ENCODE measurements at places on chromosomes 11 and 22.

DNA sequence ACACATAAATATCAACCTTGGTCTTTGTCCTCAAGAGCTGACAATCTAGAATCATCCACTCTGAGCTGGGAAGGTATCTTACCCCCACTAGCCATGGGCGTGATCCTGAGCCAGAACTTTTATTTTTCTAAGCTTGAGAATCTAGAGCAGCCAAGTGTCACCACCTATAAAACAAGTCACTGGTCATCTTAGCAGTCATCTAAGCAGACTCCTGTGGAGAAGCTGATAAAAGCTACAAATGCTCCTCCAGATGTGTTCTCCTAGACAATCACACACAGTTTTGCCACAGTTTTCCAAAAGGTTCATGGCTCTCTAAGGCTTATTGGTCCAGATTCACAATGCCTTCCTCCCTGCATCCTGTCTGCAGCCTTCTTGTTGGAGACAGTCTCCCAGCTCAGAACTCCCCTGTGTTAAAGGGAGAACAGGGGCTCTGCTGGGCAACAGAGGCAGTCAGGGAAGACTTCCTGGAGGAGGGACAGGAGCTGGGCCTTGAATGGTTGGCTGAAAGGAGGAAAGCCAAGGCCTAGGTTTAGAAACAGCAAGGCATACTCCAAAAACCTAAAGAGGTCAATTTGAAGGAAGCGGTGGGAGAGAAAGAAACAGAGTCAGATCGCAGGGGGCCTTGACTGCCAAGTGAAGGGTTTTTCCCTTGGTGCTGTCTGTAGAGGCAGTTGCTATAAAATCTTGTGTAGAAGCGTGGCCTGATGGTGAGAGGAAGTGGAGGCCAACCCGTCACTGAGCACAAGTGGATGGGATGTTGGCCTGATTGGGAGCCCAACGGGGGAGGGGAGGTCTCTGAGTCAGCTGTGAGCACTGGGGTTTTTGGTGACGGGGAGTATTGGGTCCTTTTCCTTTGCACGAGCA is 42.0 kb downstream of the ALX4 start:
- DNase-seq, result no peak

DNA sequence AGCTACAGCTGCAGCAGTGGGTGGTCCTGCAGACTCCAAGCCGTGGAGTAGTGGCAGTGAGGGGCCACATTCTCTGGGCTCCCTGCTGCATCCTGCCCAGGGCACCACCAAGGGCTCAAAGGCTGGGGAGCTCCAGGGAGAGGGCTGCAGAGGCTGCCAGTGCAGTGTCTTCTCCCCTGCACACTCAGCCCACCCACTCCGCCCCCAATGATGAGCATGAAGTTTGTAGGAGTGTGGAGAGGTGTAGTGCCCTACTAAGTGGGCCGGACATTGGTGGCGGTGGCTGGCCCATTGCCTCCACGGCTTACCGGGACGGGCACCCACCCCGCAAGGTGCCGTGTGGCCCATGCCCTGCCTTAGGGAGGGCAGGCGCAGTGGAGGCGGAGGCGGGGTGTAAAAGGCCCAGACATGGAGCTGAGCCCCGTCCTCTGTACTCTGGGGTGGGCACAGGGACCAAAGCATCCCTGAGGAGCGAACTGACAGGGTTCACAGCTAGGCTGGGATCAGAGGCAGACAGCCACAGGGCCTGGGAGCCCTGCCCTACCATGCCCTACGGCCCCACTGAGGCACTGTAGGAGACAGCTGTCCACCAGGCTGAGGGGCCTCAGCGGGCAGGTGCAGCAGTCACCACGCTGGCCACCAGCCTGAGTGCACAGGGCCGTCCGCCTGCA is 18.9 kb downstream of the ARVCF start:
- no peak for DNase-seq

- DNase-seq, result no peak
These were observed 67.9 kb downstream of the DCUN1D5 start for GRCh38 chr11:103024086-103024485.

DNA sequence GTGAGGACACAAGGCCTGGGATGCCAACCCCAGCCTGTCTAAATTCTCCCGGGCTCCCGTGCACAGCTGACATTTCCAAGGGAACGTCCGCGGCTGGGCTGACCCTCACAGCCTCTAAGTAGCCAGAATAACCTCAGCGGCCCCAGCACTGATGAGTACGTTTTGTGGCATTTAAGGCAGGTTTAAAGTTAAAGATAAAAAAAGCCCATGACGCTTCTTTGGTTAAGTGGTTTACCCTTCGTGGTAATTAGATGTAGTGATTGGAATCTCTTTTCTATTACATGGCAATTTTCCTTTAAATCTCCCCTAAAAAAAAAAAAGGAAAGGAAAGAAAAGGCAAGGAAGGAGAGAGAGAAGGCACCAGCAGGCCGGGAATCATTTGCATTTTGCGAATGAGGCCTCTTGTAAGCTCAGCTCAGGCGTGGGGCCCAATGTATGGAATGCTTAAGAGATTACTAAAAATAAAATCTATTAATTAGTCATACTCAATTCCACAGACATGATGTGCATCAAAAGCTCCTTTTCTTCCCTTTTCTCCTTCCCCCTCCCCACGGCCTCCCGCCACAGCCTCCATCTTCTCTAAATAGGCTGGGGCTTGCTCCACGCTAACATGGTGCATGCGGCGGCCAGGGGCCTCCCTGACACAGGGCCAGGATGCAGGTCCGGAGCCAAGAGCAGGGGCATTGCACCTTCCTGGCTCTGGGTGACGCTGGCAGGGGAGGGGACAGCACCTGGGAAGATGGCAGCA is 44.1 kb downstream of the MACROD1 start:
- no peak for DNase-seq

DNA sequence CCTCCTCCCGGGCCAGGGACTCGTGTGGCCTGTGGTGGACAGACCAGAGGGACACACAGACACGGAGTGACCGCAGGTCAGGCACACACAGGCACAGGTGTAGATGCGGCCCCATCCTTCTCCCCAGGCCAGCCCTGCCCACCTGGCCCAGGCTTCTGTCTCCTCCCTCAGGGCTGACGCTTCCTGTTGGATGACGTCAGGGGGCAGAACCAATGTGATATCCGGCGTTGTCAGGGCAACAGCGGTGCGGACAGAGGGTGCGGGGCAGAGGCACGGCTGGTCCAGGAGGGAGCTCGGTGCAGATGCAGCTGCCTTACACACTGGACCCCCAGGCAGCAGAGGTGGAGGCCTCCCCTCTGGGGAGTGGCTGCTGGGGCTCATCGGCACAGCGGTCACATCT is 2.9 kb upstream of the TUBGCP6 start:
- peak; percentile 76 for DNase-seq

All from SK-MEL-5 (cell line).